AG04449 (cell line): ENCODE measurements at places on chromosomes 3 and 15.
A peak's percentile ranks its signal among the peaks of the same experiment; 100 is the strongest.

DNA sequence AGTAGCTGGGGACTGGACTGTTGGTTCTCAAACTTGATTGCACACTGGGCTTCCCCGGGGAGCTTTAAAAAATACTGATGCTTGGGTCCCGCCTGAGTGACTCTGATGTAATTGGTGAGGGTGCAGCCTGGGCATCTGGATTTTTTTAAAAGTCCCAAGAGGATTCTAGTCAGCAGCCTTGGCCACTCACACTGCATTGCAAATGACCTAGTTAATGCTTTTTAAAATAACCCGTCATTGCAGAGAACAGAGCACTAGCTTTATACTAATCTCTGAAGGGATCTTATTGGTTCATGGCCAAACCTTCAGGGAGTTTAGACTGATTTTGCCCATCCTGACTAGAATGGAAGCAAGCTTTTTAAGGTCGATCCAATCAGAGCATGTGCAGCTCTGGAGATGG lies 310.6 kb upstream of the PROK2 start:
- no peak for DNase-seq

- DNase-seq: no peak
Measured at GRCh38 chr3:49476563-49476962, 6.5 kb downstream of the DAG1 start.

GRCh38 chr15:99118801-99119546 lies 14.1 kb downstream of the SYNM start:
- no peak for DNase-seq

- no peak for DNase-seq
Measured at GRCh38 chr3:169964176-169964575, 2.4 kb upstream of the SEC62 start.

DNA sequence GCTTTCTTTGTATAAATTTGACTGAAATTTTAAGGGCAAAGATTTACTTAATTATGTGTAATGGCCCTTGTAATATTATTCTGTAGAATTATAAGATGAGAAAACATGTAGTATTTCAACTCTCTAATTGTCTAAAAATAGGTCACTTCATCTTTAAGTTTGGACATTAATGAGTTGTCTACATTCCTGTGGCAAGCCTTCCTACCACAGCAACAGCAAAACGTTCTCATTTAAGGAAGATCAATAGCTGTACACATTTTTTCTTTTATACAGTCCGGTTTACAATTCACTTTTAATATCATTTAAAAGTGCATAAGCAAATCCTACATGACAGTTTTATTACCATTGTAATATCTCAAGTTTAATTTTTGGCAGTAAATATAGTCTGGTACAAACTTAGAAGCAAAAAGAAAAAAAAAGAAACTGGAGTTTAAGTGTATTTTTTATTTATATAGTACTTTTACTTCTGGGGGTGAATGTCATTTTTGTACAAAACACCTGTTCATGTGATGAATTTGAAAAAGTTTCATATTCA lies 501.8 kb downstream of the ZPLD1 start:
- DNase-seq: no peak

GRCh38 chr3:62875558-62876002 lies 364 bp upstream of the CADPS start:
- DNase-seq: no peak

GRCh38 chr15:38367476-38367875 lies 86.5 kb upstream of the FAM98B start:
- DNase-seq: peak; percentile 24

DNA sequence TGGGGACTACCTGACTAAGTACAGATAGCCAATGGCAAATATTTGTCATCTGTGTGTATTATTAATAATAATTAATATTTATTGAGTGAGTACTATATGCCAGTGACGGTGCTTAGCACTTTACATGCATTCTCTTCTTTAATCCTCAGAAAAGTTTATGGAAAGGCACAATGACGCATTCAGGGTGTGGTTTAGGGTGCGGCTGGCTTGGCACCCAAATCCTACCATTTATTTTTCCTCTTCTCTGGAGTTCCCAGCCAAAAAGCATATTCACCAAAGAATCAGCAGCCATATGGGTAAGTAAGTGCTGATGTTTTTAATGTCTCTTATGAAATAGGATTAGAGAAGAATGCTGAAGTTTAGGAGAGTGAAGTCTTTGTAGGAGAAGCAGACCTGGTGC lies 140.4 kb upstream of the TP63 start:
- DNase-seq: no peak
